ENCODE measurements at places on chromosomes 6 and 20.

DNA sequence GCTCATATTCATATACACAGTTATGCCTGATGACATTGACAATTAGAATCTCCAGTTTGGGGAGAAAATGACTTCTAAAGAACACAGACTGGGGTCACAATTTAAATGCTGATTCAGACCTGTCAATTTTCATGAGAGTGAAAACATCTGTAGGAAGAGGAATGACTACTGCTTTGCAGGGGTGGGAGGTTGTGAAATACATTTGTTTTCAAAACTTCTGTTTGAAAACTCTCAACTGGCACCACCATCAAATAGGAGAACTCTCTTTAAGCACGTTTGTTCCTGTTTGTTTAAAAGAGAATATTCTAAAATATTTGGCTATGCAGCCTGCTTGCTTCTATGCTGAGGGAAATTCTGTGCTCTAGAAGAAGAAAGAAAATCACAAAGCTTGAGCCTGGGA, 50.8 kb upstream of the ADGRF5 start:
- DNase-seq = no peak

GRCh38 chr6:137923866-137924653, 57.0 kb downstream of the TNFAIP3 start:
- DNase-seq = no peak

- no peak for DNase-seq
Measured at GRCh38 chr6:87574237-87574804, 15.5 kb downstream of the RARS2 start.

DNA sequence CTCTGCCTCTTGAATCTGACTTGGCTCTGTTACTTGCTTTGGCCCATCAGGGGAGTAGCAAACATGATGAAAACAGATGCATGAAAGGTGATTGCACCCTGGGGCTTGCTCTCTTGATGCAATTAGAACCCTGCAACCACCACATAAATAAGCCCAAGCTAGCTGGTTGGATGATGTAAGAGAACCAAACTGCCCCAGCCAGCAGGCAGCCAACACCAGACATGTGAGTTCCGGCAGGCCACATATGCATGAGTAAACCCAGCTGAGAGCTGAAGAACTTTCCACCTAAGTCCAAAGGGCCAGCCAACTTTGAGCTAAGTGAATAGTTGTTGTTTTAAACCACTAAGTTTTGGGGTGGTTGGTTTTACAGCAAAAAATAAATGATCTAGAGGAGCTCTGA, 268.4 kb downstream of the FARS2 start:
- no peak for DNase-seq

GRCh38 chr6:14010275-14010674, 85.5 kb downstream of the RNF182 start:
- no peak for DNase-seq

DNA sequence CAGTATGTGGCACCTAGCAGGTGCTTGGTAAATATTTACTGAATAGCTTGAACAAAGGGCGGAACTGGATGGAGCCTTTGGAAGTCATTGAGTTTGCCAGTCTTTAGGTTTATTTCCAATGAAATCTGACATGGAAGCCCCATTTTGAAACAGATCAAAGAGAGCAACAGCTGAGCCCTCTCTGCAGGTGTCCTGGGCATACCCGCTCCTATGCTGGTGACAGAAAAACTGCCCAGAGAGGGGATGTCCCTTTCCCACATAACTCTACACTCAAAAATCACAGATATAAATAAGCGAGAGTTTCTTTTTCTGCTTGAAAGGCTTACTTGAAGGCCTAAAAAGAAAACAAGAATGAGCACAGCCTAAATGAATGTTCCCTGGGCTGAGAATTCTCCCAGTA, 53.0 kb upstream of the RALY start:
- no peak for DNase-seq

- DNase-seq = no peak
Measured at GRCh38 chr20:57038608-57039440, 227.6 kb downstream of the BMP7 start.

- no peak for DNase-seq
Measured at GRCh38 chr6:160519603-160520042, 144.5 kb downstream of the LPA start.

- DNase-seq = no peak
Measured at GRCh38 chr6:51494342-51494741, 593.1 kb downstream of the PKHD1 start.

- no peak for DNase-seq
Measured at GRCh38 chr20:9660236-9660868, 146.0 kb downstream of the LAMP5 start.

- DNase-seq = no peak
Measured at GRCh38 chr20:54227241-54227640, 19.4 kb downstream of the PFDN4 start.

DNA sequence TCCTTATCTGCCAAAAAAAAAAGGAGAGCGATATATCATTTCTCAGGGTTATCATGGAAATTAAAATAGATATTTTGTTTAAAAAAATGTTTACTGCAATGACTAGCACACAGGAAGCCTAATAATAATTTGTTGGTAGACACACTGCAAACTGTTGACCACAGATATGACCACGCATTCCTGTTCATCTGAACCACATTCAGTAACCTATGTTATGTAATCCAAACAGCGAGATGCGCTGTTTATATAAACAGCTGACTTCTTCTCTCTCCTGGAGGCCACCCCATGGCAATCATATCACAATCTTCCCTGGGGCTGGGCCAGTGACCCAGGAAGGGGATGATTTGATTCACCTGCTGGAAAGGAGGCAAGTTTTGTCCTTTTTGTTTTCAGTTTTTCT, 129.3 kb upstream of the UST start:
- no peak for DNase-seq

DNA sequence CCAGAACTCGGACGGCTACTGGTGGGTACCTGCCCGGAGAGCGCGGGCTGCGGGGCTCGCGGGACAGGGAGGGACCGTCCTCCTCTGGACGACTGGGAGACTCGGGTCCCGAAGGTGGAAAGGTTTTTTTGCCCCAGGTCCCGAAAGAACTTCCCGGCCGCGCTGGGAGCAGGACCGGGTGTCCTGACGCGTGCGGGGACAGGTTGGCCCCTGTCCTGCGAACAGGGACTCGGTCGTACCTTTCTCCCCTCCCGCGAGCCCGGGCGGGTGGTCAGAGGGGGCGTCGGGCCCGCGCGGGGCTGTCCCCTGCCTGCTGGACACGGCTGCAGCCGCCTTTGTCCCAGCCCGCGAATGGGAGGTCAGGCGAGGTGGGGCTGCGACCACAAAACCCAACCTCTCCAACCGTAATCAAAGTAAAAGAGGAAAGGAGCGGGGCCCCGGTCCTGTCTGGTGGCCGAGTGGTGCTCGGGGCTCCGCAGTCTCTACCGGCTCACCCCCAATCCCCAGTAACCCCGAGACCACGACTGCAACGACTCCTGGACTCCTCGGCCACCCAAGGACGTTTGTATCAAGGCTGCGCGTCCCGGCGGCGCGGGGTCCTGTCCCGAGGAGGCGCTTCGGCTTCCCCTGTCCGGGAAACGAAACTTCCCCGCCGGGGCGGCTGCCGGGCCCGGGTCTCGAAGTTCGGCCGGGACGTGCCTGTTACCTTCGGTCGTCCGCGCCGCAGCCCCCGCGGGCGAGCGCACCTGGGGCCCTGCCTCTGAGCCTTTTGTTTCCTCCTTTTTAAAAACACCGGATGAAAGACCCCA, 798 bp downstream of the DSP start:
- no peak for DNase-seq

GRCh38 chr20:57210054-57210910, 56.2 kb downstream of the BMP7 start:
- DNase-seq = no peak
